ENCODE measurements at places on chromosomes 2 and 18.

DNA sequence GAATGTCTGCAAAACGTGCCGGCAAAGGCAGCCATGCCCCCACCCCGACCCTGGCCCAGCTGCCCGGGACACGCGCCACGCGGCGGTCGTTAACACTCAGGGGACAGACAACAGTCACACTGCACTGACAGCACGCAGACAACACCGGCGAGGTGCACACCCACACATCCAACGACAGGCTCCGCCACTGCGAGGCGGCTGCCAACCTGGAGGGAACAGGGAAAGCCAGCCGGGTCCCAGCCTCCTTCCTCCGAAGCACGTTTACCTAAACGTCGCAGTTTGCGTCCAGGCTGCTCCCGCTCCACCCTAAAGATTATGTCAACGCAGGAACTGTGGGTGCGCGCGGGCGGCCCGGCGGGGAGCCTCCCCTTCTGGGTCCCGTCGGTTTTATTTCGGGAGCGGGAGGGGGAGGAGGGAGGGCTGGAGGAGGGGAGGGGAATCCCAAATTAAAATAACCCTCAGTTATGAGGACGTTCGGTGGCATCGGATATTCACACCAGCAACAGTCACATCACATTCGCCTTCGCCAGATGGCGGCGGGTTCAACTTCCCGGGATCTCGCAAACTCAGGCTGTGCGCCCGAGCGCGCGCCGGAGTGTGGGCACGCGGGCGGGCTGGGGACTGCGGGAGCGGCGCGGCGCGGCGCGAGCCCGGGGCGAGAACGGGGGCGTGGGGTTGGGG is 644 bp downstream of the PTGR3 start:
- no peak for DNase-seq

- DNase-seq, result no peak
Measured at GRCh38 chr2:226699321-226699720, 100.3 kb downstream of the IRS1 start.

DNA sequence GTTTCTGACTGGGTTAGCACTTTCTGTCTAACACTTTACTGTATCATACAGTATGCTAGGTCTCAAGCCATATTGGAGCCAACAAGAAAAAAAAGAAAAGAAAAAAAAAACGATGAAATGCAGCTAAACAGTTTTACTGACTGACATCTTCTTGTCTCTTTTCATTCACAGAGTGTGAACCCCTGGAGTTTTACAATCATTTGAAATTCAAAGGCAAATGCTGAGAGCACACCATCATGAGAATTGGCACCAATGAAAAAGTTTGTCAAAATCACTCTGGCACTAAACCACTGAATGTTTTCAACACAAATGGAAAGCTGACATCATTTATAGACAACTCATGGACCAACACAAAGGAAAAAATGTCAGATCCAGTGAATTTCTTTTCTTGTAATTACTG is 513.3 kb downstream of the LRRTM4 start:
- no peak for DNase-seq

DNA sequence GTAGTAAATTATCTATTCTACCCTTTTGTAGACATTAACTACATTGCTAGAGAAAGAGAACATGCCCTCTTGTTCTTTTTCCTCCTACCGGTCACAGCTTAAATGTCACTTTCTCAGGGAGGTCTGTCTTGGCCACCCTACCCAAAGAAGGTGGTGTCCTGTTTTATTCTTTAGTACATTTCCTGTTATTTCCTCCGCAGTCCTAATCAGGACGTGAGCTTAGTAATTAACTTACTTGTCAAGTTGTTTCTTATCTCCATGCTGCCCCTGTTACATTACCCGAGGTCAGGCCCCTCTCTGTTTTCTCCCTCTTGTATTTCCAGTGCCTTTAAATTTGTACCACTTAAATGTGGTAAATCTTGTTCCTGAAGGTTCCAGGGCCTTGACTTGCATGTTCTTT is 73.7 kb upstream of the RMDN2 start:
- DNase-seq, result no peak

DNA sequence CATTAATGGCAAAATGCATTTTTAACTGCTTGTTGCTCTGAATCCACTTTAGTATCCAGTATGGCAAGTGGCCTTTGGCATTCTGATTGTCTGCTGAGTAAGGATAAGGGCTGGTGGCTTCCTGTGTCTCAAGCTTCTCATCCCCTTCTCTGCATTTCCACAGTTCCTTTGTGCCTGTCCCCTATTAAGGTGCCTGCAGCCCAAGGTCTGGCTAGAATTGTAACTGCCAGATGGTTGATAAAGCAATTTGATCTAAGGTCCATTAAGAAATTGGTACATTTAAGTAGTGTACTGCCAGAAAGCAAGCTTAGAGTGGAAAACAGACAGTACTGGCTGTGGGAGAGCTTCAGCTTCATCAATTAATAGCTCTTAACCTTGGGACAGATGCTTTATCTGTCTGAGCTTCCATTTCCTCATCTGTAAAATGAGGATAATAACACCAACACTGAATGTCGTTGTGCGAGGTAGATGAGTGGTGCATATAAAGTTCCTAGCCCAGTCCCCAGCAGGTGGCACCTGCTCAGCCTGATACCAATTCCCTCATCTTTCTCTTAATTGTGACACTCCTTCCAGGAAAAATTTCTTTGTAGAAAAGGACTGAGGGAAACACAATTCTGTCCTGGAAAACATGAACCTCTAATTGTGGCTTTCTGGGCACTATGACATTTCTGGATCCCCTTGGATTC is 570.6 kb upstream of the GCFC2 start:
- no peak for DNase-seq

DNA sequence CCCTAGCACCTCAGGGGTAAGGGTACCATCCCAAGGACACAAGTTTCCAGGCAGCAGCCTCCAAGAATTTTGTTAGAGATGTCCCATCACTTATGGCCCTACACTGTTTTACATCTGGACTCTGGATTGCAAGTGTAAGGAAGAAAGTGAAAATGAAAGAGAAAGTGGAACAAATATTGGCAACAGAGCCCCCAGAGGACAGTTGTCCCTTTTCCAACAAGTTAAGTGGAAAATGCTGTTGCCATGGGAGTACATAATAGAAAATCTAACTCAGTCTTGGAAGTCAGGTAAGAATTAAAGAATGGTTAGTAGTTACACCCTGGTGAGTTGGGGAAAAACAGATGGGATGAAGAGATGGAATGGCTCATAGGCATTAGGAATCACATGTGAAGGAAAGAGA is 50.6 kb downstream of the TTC21B start:
- no peak for DNase-seq

DNA sequence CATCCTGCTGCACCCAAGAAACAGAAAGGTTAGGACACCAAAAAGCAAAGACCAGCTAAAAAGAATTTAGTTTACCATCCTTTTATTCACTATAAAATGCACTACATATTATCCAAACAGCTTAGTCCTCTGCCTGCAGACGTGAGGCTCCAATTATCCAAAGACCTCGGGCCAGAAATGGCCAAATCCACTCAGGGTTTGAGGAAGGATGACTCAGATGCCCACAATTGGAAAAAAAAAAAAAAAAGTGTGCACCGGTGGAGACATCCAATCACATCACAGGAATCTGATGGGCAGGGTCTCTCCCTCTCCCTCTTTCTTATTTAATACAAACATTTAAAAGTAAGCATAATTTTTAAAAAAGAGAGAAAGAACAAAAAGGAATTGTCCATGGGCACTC is 65.7 kb downstream of the TRABD2A start:
- no peak for DNase-seq

- DNase-seq, result no peak
Measured at GRCh38 chr18:72866442-72866900, 1.3 kb downstream of the NETO1 start.

DNA sequence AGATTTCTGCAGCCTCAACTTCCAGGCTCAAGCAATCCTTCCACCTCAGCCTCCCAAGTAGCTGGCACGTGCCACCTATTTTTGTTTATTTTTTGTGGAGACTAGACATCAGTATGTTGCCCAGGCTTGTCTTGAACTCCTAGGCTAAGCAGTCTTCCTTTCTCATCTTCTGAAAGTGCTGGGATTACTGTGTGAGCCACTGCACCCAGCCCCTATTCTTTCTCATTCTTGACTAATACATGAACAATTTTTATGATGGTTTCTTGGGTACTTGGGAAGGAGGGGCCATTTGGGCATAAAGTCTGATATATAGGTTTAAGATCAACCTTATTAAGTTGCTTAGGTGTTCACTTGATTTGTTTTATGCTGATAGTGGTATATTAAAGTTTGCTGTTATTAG is 26.2 kb downstream of the EPC2 start:
- DNase-seq, result no peak

GRCh38 chr18:63320975-63321265 is 1.4 kb upstream of the BCL2 start:
- no peak for DNase-seq

DNA sequence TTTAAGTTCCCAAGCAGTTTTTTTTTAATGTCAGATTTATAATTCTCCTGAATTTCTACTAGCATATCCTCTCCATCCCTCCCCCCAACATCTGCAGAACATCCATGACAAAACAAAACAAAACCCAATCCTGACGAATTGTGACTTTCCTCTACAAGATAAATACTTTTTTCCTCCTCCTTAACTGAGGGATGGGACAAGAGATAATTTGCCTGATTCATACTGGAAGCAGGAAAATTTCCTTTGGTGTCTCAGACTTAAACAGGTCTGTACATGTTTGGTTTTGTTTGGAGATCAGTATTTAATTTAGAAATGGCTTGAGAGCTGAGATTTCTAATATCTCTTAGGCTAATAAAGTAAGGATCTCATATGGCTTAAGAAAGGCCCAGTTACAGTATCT is 2.2 kb downstream of the CAVIN2 start:
- DNase-seq, result no peak

GRCh38 chr18:79782566-79783308 is 15.0 kb upstream of the KCNG2 start:
- DNase-seq, result no peak

GRCh38 chr2:43790147-43790546 is 16.3 kb downstream of the DYNC2LI1 start:
- no peak for DNase-seq

DNA sequence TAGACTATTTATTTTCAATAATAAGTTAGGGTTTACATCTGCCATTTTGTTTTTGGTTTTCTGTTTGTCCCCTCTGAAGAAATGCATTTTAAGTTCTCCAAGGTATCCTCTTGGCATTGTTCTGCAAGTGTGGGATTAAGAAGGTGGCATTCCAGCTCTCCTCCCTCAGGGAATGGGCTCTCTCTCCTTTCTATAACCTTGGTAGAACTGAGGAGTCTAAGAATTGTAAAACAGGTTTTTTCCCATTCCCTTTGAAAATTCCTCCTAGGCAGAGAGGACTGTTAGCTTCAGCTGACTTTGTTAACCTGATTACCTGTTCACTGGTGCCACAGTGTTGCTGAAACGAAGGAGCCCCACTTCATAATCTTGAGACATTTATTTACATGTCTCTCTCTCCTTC is 26.1 kb upstream of the RAB1A start:
- DNase-seq, result no peak
